Aortic smooth muscle cell (primary cell): ENCODE measurements at places on chromosomes 6 and 20. TPM values are rescaled to one million over a fixed set of nuclear protein-coding genes. Genes with fewer than 3 reads are reported as not detected.

Gene SPEF1
- total RNA-seq, result 0.12 and 0.13 TPM in 2 replicates

Gene TUBB1
- under 0.01 and 0.06 TPM in 2 replicates for total RNA-seq

Gene RAB32
- total RNA-seq, result 72.8 and 75.8 TPM in 2 replicates

Gene CLDN20
- not detected in 2 replicates for total RNA-seq

Gene PNLDC1
- not detected in 2 replicates for total RNA-seq

Gene PI16
- total RNA-seq, result under 0.01 and 0.19 TPM in 2 replicates

Gene AGER
- 0.13 and 0.37 TPM in 2 replicates for total RNA-seq

Gene ASCC3
- total RNA-seq, result 70.3 and 70.6 TPM in 2 replicates

Gene ATP6V1G2
- total RNA-seq, result 3.3 and 4.0 TPM in 2 replicates

Gene HLA-DQA2
- not detected in 2 replicates for total RNA-seq

Gene MCCD1
- total RNA-seq, result not detected in 2 replicates

Gene TREML2
- not detected in 2 replicates for total RNA-seq

Gene OPRL1
- total RNA-seq, result 0.40 and 1.4 TPM in 2 replicates

Gene OR2H1
- total RNA-seq, result not detected in 2 replicates

Gene SLC32A1
- total RNA-seq, result not detected in 2 replicates

Gene BYSL
- total RNA-seq, result 10.6 and 21.0 TPM in 2 replicates

Gene RCAN2
- 4.2 and 10.4 TPM in 2 replicates for total RNA-seq

Gene DCDC2
- not detected in 2 replicates for total RNA-seq

Gene MEA1
- total RNA-seq, result 81.7 and 91.8 TPM in 2 replicates

Gene SPATA25
- total RNA-seq, result 1.4 and 1.5 TPM in 2 replicates

Gene LCA5
- 3.7 and 6.5 TPM in 2 replicates for total RNA-seq

Gene TUBB
- total RNA-seq, result 421 and 431 TPM in 2 replicates

Gene NNAT
- total RNA-seq, result 0.06 TPM in 1 of 2 replicates, not detected in the other

Gene NFATC2
- 0.26 and 0.37 TPM in 2 replicates for total RNA-seq

Gene WFDC5
- not detected in 2 replicates for total RNA-seq

Gene PGM3
- 109 and 120 TPM in 2 replicates for total RNA-seq

Gene FRS3
- 0.66 and 1.1 TPM in 2 replicates for total RNA-seq

Gene ZBP1
- total RNA-seq, result not detected in 2 replicates

Gene VSTM2L
- 0.53 and 0.93 TPM in 2 replicates for total RNA-seq

Gene SYNGAP1
- 2.4 and 4.4 TPM in 2 replicates for total RNA-seq

Gene CCHCR1
- total RNA-seq, result 12.7 and 18.9 TPM in 2 replicates

Gene FAM217A
- total RNA-seq, result not detected in 2 replicates

Gene EFCAB8
- 0.13 and 0.50 TPM in 2 replicates for total RNA-seq

Gene SAMD5
- total RNA-seq, result 0.12 and 0.26 TPM in 2 replicates

Gene VGLL2
- total RNA-seq, result not detected in 2 replicates

Gene OPN5
- 0.19 and 1.1 TPM in 2 replicates for total RNA-seq

Gene ADGB
- total RNA-seq, result not detected in 2 replicates

Gene DEFB115
- not detected in 2 replicates for total RNA-seq

Gene ESR1
- total RNA-seq, result 3.9 and 5.4 TPM in 2 replicates

Gene VWA7
- total RNA-seq, result 0.13 and 0.19 TPM in 2 replicates

Gene PIGU
- total RNA-seq, result 6.3 and 8.5 TPM in 2 replicates

Gene CGA
- total RNA-seq, result not detected in 2 replicates

Gene BCAS1
- not detected in 2 replicates for total RNA-seq

Gene AFDN
- total RNA-seq, result 37.1 and 38.8 TPM in 2 replicates

Gene ASIP
- total RNA-seq, result not detected in 2 replicates

Gene ADTRP
- 0.66 and 2.6 TPM in 2 replicates for total RNA-seq

Gene HSPA12B
- total RNA-seq, result 0.31 and 0.53 TPM in 2 replicates

Gene PRKN
- total RNA-seq, result 3.2 and 4.2 TPM in 2 replicates

Gene ME1
- 8.3 and 20.3 TPM in 2 replicates for total RNA-seq

Gene KIAA1755
- total RNA-seq, result 5.8 and 10.0 TPM in 2 replicates

Gene GID8
- total RNA-seq, result 29.6 and 33.0 TPM in 2 replicates
